ENCODE measurements at places on chromosomes 13 and 19. TPM values are rescaled to one million over a fixed set of nuclear protein-coding genes. Genes with fewer than 3 reads are reported as not detected.

Gene HIPK4
- 0.08 TPM for total RNA-seq

GRCh38 chr13:93805736-93806135, 579.1 kb downstream of the GPC6 start:
- no peaks in the 10 kb centered on the region for H3K27me3 ChIP-seq
- no peaks in the 10 kb centered on the region for H3K4me1 ChIP-seq
- no peak overlapping the region for H3K27ac ChIP-seq
- no peaks in the 10 kb centered on the region for H3K36me3 ChIP-seq

- DNase-seq: peak; percentile 84
- H3K4me1 ChIP-seq: peaks cover 15% of the 10 kb centered on the region
- 0 out of 2 replicates have a peak, but pooled peaks cover 3% of the 10 kb centered on the region for H3K27me3 ChIP-seq
- H3K27ac ChIP-seq: peak overlapping the region; percentile 67
- H3K4me3 ChIP-seq: no peak overlapping the region
These were observed 55.1 kb downstream of the GPR180 start for GRCh38 chr13:94656766-94657165.

DNA sequence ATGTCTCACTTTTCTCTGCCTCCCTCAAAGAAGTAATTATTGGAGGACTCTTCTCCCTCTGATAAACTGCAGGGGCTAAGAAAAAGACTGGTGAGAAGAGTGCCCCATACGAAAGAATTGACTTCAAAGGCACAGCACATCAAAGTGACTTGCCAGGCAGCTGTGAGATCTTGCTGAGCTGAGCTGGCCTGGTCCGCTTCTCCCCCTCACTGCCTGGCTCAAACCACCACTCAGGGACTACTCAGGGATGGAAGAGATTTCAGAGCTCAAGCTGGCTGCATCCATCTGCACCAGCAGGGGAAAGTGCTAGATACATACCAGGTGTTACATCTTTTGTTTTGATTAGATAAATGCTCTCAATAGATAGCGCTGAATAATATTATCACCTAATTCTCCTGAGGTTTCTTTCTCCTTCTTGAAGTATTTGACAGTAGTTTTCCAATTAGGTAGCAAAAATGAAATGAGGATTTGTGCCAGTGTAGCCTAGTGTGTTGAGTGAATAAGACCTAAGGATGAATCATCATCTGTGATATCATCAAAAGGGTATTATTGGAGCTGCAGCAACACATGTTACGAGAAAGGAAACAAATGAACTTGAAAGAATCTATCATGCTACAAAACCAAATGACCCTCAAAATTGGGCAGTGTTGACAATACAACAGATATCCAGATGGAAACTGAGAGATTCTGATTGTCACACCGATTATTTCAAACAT, 379.8 kb downstream of the TBC1D4 start:
- H3K27ac ChIP-seq: no peak overlapping the region
- H3K4me3 ChIP-seq: no peak overlapping the region
- H3K4me1 ChIP-seq: no peaks in the 10 kb centered on the region
- no peak for DNase-seq
- H3K36me3 ChIP-seq: no peaks in the 10 kb centered on the region

DNA sequence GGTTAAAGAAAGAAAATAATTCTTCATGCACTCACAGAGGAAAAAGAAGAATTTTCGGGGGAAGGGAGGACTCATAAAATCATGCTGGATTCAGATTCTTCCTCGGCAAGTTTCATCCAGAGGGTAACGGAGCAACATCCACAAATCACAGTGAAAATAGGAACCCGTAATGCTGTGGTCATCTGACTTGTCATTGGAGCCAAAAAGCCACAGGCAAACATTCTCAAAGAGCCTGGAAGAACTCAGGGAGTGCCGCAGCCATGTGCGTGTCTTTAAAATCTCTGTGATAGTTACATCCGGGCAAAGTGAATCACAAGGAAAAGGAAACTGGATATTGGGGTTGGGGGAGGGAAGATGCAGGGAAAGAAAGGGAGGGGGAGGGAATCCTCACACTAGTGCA, 33.0 kb upstream of the VSTM2B start:
- no peaks in the 10 kb centered on the region for H3K4me1 ChIP-seq
- DNase-seq: no peak
- H3K4me3 ChIP-seq: no peak overlapping the region
- no peaks in the 10 kb centered on the region for H3K27me3 ChIP-seq
- H3K27ac ChIP-seq: no peak overlapping the region
- no peaks in the 10 kb centered on the region for H3K36me3 ChIP-seq

DNA sequence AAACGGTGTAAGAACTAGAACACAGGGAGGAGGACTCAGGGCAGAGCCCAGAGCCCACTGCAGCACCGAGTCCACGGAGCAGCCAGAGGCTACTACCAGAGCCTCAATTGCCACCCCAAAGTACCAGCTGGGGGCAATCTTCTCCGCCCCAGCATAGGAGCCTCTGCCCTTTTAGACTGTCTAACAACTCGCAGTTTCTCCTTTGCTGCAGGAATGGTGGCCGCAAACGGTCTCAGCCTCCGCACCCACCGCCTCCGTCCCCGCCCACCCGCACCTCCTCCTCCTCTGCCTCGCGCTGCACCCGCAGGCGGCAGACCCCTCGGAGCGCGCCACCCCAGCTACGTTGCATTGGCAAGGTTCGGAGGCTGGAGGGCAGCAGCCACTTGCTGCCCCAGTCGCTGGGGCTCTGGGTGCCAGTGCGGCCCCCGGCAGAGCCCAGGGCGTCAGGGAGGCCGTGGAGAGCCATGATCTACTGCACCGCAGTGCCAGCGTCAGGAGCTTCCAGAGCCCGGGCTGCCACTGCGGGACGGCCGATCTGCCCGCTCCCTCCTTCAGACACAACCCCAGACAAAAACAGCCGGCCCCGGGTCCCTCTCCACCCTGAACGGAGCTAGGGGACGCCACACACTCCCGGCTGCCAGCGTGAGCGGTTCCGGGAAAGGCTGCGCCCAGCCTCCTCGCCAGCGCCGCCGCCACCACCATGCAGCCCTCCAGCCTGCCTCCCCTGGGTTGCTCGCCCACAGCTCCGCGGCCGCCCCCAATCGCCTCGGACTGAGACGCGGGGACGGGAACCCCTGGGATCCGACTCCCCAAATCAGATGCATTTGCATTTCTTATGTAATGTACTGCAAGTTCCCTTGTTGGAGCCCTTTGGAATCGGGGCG, 1.8 kb downstream of the FGF14 start:
- no peak for DNase-seq
- H3K4me1 ChIP-seq: no peaks in the 10 kb centered on the region
- H3K27me3 ChIP-seq: peaks cover 50% of the 10 kb centered on the region
- H3K36me3 ChIP-seq: no peaks in the 10 kb centered on the region
- H3K4me3 ChIP-seq: no peak overlapping the region

All from SJSA1 (cell line).